ENCODE measurements at places on chromosomes 4 and X. TPM values are rescaled to one million over a fixed set of nuclear protein-coding genes. Genes with fewer than 3 reads are reported as not detected.

WWC2 gene
- total RNA-seq: 32.5 TPM

FHL1 gene
- total RNA-seq: 66.1 TPM

HHIP gene
- total RNA-seq: 1.1 TPM

SPATA4 gene
- 0.15 TPM for total RNA-seq

FAT4 gene
- total RNA-seq: 10.5 TPM

ARMCX4 gene
- 3.9 TPM for total RNA-seq

KCTD8 gene
- total RNA-seq: 0.47 TPM

GAGE12C gene
- not detected for total RNA-seq

GAB3 gene
- total RNA-seq: 1.3 TPM

STAP1 gene
- not detected for total RNA-seq

BEX4 gene
- total RNA-seq: 4.1 TPM

UGT2B10 gene
- not detected for total RNA-seq

ENPEP gene
- total RNA-seq: 0.08 TPM

MYOZ2 gene
- total RNA-seq: 0.82 TPM

ASB9 gene
- not detected for total RNA-seq

MAOA gene
- 9.6 TPM for total RNA-seq

ARR3 gene
- total RNA-seq: not detected

GAGE1 gene
- not detected for total RNA-seq

TRIM61 gene
- total RNA-seq: 1.1 TPM

PDCL2 gene
- not detected for total RNA-seq
